ENCODE measurements at places on chromosomes 2 and 18.
A peak's percentile ranks its signal among the peaks of the same experiment; 100 is the strongest.

DNA sequence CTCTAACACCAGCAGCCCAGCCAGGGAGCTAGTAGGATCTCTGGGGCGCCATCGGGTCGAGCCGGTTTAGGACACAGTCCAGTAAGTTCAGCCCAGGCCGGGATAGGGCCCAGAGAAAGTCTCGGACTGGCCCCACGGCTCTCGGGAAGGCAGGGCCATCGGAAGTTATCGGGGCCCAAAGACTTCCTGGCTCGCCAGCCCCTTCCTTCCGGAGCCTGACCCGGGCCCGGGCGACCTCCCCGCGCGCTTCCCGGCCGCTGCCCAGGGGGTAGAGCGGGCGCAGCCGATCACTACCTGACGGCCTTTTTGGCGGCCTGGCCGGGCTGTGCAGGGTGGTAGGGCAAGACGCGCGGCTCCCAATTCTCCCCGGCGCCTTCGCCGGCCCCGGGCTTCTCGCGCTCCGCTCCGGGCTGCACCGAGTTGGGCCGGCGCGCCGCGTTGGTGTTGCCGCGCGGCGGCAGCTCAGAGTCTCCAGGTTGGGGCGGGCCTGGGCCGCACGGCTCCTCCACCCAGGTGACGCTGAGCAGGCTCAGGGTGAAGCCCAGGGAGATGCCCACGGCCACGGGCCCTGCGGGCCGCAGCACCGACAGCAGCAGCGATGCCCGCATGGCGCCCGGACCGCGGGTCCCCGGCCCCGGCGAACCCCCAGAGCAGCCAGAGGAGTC lies 546 bp downstream of the CHPF start:
- DNase-seq = no peak

GRCh38 chr2:85394261-85394681 lies 15.9 kb downstream of the CAPG start:
- no peak for DNase-seq

DNA sequence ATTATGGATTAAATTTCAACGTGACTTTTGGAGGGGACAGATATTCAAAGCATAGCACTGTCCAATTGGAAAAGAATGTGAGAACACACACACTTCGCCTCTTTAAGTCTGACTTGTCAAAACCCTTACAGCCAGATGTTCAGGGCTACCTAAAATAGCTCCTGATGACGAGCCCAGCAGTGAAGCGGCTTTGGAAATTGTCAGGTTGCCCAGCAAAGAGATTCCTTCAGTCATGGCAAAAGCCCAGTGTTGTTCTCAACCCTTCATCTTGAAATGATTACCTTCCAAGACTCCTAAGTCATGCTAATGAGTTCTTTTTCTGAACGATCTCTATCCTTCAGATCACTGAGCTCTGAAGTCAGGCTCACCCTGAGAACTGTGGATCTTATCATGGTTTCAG lies 436.6 kb downstream of the LRATD1 start:
- DNase-seq = no peak

GRCh38 chr2:100237770-100238169 lies 84.5 kb downstream of the LONRF2 start:
- no peak for DNase-seq

- no peak for DNase-seq
Observed at GRCh38 chr2:85647823-85648526, 20.0 kb downstream of the SFTPB start.

GRCh38 chr2:65319072-65319673 lies 91.5 kb downstream of the ACTR2 start:
- no peak for DNase-seq

GRCh38 chr2:143087033-143087432 lies 42.2 kb upstream of the ARHGAP15 start:
- no peak for DNase-seq

- DNase-seq = no peak
Observed at GRCh38 chr2:20355131-20355530, 4.5 kb upstream of the PUM2 start.

- no peak for DNase-seq
Observed at GRCh38 chr18:63350230-63350629, 16.8 kb downstream of the KDSR start.

- DNase-seq = no peak
Observed at GRCh38 chr2:191790737-191791136, 56.2 kb downstream of the CAVIN2 start.

- peak; percentile 49 for DNase-seq
Observed at GRCh38 chr2:63888490-63889402, 47.0 kb downstream of the UGP2 start.

DNA sequence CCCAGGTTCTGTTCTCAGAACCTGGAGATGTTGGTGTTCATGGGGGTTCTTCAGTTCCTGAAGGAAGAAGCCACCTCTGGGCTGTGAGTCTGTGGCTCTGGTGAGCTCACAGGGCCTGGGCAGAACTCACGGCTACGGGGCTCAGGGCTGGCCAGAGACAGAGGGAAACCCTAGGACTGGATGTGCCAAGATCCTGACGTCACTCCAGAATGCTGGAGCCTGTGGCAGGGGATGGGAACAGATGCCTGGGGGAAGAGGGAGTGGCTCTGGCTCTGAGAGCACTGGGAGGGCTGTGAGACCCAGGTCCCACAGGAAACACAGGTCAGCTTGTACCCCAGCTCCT lies at the start of gene OTOF:
Gene OTOF, minus strand, starts transcription at position 214 of the 343 bp plus-strand sequence.
- DNase-seq = no peak

GRCh38 chr18:8779251-8779650 lies 73.9 kb downstream of the MTCL1 start:
- DNase-seq = no peak

DNA sequence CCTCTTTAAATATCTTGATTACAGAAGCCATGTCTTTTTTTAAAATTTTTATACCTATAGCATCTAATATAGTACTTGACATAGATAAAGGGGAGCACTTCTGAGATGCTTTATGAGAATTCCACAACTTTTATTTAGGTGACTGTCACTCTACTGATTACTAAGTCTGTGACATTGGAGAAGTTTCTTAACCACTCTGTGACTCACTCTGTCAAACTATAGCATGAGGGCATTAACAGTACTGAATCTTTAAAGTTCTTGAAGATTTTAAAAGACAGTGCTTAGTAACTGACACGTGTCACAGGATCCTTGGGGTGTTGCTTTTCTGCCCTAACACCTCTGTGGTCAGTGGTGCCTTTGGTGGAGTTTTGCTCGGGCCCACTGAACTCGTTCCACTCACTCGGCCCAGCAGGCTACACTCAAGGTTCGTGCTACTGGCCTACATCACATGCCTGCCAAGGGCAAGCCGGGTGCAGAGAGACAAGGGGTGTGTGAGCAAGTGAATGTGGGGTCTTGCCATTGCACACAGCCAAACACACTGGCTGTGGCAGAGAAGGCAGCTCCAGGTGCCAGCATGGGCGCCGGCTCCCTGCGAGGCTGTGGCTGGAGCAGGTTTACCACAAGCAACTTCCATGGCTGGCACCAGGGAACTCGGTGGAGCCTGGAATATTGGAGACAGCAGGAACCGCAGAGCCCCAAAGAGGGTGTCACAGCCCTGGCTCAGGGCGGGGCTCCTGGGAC lies 734.0 kb upstream of the CDH7 start:
- no peak for DNase-seq

DNA sequence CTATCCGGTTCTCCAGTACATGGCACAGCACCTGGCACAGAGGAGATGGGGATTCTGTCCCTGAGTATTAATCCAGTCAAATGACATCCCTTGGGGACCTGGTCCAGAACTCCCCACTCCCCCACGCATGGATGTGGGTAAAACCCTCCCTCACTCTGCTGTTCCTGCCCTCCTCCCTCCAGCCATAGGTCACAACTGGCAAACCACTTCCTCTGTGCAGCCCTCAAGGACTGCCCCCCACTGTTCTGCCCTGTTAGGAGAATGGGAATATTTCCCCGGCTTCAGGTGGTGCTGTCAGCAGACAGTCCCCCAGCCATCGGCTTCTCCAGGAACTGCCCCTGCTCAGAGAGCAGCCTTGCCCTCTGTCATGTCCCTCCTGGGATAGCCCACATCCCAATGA lies 1.5 kb upstream of the TFCP2L1 start:
- DNase-seq = no peak

DNA sequence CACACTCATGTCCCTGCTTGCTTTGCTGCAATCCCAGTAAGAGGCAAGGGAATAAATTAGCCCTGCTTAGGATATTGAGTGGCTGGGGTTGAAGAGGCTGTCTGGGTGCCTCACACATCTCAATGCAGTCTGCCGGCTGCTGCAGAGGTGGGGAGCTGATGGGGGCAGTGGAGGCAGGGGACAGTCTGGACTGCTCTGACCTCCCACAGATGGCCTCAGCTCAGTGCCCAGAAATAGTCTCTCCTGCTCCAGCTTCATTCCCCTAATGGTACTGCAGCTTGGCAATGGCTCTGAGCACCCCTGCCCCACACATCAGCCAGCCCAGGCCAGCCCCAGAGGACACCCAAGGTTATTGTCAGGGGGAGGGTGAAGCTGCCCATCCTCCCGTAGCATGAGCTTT lies 21.5 kb upstream of the TNS1 start:
- DNase-seq = no peak

DNA sequence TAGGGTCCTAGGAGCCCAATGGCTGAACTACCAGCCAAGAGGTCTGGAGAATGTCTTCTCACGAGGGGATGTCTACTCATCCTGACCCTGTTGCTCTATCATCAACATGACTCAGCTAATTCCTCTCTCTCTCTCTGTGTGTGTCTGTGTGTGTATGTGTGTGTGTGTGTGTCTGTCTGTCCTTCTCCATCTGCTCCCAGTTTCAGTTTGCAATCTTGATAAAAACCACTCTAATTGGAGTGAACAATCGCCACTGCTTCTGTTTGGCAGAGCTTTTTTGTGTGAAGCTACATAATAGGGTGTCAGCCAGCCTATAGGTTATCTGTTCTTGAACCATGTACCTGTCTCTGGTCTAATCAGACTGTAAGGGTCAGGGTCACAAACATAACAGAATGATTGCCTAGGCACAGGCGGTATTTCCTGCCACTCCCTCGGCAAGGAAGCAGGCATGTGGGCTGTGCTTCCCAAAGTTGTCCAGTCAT lies 219.8 kb downstream of the SH3BP4 start:
- DNase-seq = no peak

GRCh38 chr2:117646099-117646498 lies 168.4 kb upstream of the DDX18 start:
- no peak for DNase-seq

- DNase-seq = no peak
Observed at GRCh38 chr2:173118395-173118794, 42.7 kb downstream of the MAP3K20 start.

DNA sequence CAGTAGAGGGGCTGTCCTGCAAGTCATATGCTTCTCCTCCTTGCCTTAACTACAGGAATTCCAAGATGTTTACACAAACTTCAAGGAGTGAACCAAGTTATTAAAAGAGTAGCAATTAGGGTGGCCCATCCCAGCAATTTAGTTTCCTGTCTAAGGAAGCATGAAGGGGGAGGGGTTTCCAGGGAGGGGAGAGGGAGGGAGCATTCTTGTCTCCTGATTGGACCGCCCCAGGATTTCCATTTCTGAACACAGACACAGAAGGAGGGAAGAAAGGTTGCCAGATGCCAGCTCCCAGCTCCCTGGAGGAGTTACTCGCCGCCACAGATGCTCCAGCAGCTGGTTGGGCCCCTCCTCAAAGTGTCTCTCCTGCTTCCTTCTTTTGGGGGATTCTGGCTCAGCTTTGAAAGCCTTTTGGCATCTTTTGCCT lies 107.6 kb downstream of the TRIB2 start:
- no peak for DNase-seq

- DNase-seq = peak; percentile 26
Observed at GRCh38 chr18:48409591-48410094, 460 bp upstream of the ZBTB7C start.

DNA sequence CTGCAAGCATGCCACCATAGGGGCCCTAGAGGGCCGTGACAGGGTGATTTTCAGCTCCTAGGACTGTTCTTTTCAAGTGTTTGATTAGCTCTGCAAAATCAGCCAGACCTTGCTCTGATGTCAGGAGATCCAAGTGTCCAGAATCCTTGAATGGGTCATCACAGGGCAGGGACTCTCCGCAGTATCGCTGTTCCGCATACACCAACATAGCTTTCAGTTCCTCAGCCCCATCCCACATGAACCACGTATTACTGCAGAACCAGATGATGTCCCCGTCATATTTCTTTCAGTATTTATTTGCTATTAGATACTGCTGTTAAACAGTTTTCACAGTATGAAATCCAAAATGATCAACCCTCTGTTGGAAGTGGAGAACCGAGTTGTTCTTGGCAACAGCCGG lies 46.6 kb upstream of the RFX8 start:
- no peak for DNase-seq

DNA sequence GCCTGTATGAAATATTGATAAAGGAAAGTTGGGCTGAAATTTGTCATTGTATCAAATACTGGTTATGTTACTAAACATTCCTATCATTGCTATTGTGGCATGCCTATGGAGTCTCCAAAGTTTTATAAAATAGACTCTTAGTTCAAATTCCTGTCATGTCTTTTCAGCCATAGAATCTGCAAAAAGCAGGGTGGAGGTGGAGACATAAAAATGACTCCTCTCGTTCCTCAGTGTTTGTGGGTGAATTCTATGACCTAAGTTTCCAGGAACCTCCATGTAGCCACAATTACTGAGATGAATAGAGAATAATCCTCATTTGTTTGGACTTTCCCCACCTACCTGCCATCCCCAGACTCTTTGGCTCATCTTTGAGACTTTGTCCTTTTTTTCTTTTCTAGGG lies 326.3 kb upstream of the ETAA1 start:
- no peak for DNase-seq

- DNase-seq = no peak
Observed at GRCh38 chr2:214946949-214947348, 137.5 kb upstream of the BARD1 start.

- no peak for DNase-seq
Observed at GRCh38 chr2:95310651-95311050, 13.5 kb downstream of the KCNIP3 start.

DNA sequence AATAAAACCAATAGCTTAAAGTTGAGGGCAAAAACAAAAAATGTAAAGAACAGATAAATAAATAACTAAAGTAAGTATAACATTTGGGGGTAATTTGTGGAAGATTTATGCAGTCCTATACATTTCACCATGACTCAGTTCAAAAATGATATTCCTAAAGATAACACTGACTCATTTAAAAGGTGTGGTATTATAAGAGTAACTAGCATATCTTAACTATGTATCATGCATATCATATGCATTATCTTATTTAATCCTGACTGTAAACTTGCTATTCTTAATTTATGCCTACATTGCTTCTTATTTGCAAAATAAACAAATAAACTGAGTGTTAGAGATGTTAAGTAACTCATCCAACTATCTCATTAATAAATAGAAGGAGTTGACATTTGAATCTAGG lies 726.5 kb upstream of the PKDCC start:
- DNase-seq = no peak
